ENCODE measurements at places on chromosomes 6 and 20.
A peak's percentile ranks its signal among the peaks of the same experiment; 100 is the strongest.

- DNase-seq = no peak
Observed at GRCh38 chr6:45609141-45609638, 231.5 kb upstream of the SUPT3H start.

DNA sequence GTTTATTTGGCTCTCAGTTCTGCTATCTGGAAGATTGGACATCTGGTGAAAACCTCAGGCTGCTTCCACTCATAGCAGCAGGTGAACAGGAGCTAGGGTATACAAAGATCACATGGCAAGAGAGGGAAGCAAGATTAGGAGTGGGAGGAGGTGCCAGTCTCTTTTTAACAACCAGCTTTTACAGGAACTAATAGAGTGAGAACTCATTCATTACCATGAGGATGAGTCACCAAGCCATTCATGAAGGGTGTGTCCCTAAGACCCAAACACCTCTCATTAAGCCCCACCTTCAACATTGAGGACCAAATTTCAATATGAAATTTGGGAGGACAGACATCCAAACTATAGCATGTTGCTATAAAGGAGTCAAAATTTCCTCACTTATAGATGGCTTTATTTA, 85.4 kb upstream of the HCRTR2 start:
- DNase-seq = no peak

- DNase-seq = no peak
Observed at GRCh38 chr6:52361414-52361944, 472 bp upstream of the PAQR8 start.

DNA sequence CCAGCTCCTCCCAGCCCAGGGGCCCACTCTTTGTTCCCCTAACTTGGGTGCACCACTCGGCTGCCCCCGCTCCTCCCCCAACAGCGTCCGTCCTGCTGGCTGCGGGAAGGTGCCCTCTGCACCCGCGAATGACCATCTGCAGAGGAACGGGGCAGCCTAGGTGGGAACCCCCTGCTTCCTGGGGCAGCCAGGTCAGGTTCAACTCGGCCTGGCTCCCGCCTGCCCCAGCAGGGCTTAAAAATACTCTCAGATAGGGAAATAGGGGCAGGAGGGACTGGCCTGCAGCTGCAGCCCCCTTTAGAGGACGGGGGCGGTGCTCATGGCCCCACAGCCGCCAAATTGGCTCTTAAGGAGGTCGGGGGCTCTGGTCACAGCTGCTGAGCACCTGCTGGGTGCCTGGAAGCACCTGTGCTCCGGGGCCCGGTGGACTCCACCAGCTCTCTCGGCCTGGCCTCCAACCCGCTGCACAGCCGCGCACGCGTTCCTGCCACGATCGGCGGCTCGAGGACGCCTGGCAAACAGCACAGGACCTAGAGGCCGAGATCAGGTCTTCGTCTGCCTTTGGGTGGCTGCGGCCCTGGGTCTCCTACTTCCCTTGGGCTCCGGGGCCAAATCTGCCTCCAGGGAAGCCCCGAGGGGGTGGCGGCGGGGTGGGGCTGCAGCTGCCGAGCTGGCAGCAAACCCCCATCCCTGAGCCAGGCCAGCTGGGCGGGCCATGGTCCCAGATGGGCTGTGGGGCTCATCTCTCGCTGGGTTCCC, 700 bp upstream of the LAMA5 start:
- DNase-seq = peak; percentile 33
